Stimulated activated memory B cell treated with anti-CD40 and anti-IgM and Interleukin-4, amounts not matched to agents 10 μg/mL and 1 μg/mL and 100 μg/mL, for 72 hours (primary cell): ENCODE measurements at places on chromosomes 13 and 19.

GRCh38 chr13:90015565-90016507 is 1331.7 kb upstream of the MIR17HG start:
- no peak for ATAC-seq

DNA sequence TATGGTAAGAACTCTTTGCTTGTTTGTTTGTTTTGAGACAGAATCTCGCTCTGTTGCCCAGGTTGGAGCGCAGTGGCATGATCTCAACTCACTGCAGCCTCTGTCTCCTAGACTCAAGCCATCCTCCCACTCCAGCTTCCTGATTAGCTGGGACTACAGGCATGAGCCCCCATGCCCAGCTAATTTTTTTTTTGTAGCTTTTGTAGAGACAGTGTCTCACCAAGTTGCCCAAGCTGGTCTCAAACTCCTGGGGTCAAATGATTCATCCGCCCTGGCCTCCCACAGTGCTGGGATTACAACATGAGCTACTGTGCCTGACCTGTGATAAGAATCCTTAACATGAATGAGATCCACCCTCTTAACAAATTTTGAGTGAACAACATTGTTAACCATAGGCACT is 183.9 kb upstream of the TSHZ3 start:
- no peak for ATAC-seq

DNA sequence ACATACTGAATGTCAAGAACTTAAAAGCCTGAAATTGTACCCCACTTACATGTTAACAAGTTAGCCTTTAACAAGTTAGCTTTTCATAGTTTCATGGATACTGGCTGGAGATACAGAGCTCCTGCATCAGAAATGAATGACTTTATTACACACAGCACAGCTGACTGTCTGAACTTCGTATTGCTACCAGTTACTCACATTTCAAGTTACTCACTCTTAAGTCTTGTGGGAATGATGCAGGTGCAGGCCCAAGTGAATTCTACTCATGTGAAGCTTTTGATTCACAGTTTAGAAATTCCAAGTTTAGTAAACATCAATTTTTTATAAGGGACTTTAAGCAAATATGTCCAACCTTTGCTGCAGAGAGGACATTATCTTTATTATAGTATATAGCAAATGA is 762.2 kb upstream of the PRR20A start:
- no peak for ATAC-seq

GRCh38 chr19:23070353-23071146 is 46.3 kb upstream of the ZNF730 start:
- no peak for ATAC-seq

- ATAC-seq, result no peak
Observed at GRCh38 chr19:55255618-55256423, 3.0 kb downstream of the PPP6R1 start.

DNA sequence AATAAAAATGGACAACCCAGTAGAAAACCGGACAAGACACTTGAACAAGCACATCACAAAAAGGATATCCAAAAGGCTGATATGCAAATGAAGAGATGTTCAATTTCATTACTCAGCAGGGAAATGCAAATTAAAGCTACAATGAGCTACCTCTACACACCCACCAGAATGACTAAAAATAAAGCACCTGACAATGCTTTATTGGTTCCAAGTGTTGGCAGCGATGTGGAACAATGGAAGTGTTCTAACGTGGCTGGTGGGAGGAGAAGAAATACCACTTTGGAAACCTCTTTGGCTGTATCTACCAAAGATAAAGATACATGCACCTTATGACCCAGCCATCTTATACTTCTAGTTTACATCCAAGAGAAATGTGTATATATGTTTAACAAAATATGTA is 3.7 kb upstream of the ACP7 start:
- no peak for ATAC-seq

GRCh38 chr13:108795841-108796240 is 166.4 kb downstream of the MYO16 start:
- no peak for ATAC-seq

DNA sequence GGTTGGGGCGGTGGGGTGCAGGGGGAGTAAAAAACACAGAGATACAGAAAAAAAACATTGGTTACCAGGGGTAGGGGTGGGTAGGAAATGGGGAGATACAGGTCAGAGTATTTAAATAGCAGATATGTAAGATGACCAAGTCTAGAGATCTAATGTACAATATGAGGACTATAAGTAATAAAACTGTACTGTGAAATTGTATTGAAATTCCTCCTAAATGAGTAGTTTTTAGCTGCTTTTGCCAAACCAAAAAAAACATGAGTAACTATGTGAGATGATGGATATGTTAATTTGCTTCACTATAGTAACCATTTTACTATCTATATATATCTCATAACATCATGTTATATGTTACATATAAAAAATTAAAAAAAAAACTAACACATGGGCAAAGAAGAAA is 29.6 kb downstream of the VWA8 start:
- ATAC-seq, result no peak

- peak; percentile 75 for ATAC-seq
Observed at GRCh38 chr19:5130371-5131030, 161.6 kb downstream of the KDM4B start.

GRCh38 chr19:21767065-21767800 is at the start of gene ZNF100:
ZNF100 (minus strand) TSS chr19:21767579; CDS start chr19:21767429, 150 bp downstream.
- ATAC-seq, result peak; percentile 98

DNA sequence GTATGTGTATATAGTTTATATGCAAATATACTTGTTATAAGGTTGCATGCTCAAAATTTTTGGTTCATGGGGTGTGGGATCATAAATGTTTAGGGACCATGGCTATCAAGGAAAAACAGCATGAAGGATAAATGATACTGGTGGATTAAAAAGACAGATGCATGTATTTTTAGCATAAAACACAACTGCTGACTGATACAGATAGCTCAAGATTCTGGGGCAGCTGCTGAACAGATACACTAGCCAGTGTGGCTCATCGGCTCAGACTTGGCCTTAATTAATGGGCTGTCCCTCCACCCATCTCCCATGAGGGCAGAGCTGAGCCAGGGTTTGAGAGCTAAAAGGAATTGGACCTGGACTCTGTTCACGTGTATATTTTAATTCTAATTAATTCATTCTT is 11.4 kb downstream of the ALOX5AP start:
- no peak for ATAC-seq

- no peak for ATAC-seq
Observed at GRCh38 chr19:5062799-5063198, 93.9 kb downstream of the KDM4B start.

DNA sequence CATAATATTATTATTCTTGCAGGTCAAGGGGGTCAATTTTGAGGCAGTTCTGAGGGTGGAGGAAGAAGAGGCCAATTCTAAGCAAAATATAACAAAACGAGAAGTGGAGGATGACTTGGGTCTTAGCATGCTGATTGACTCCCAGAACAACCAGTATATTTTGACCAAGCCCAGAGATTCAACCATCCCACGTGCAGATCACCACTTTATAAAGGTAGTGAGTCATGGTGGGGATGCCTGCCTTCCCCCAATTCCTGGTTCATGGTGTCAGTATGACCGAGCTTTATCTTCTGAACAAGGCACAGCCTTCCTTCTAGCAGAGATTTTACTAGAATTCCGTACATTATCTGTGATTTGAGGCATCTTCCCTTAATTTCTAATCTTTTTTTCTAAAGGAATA is 9.4 kb upstream of the DCUN1D2 start:
- no peak for ATAC-seq

DNA sequence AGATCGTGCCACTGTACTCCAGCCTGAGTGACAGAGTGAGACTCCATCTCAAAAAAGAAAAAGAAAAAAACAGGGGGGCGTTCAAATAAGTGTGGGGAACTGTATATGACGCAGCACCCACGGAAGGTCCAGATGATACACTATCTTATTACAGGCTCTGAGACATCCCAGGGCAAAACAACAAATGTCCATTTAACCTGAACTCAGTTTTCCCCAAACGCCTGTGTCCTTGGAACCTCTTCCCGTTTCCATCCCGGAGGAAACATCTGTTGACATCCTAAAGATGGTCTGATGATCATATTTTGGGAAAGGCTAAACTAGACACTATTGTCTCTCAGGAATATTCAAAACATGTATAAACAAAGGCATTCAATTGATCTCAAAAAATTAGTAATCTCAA is 72.4 kb downstream of the COL4A1 start:
- ATAC-seq, result no peak

- ATAC-seq, result no peak
Observed at GRCh38 chr19:17582613-17583012, 27.2 kb downstream of the COLGALT1 start.
